ENCODE measurements at places on chromosomes 3 and 15.

- no peak for DNase-seq
Measured at GRCh38 chr3:157149136-157149696, 10.7 kb downstream of the CCNL1 start.

GRCh38 chr15:65979316-65979715 is 110.0 kb downstream of the RAB11A start:
- no peak for DNase-seq

DNA sequence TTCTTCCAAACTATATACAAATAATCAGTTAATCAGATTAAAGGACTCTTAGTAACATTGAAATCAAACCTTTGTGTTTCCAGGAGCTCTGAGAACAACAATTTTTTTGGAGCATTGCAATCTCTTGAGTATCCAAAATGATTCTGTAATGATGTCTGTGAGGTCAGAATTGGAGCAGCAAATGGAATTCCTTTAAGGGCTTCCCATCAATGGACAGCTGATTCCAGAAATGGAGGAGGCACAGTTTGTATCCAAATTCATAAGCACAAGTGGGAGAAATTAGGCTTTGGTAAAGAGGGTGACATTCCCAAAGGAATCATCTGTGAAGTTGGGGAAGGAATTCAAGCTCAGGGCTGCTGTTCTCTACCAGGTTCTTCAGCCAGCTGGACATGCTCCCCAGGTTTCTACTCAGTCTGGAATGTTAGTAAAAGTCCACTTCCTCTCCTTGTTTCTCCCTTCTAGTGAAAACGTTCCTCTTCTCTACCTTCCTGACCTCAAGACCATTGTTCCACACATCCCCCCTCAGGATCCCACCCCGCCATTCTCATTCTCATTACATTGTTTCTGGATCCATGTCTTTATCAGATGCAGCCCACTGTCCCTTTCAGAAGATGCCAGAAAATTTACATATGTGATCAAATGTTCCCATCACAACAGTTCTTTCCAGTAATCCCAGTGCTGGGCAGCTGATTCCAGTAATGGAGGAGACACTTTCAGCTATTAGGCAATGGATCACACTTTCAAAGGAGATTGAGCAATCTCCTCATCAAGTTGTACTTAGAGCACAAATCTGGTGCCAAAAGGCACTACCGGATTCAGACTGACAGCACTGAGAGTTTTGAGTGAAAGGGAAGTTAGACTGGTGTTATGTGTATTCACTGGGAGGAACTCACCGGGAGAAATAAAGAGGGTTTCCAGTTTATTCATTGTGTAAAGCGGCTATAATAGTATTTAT is 391.3 kb upstream of the TPRG1 start:
- DNase-seq: no peak

GRCh38 chr3:66723231-66723630 is 222.4 kb upstream of the LRIG1 start:
- no peak for DNase-seq

GRCh38 chr3:26963361-26963743 is 340.8 kb downstream of the LRRC3B start:
- no peak for DNase-seq

GRCh38 chr3:23533996-23534395 is 271.8 kb upstream of the UBE2E1 start:
- no peak for DNase-seq

- DNase-seq: no peak
Measured at GRCh38 chr3:61819861-61820260, 258.5 kb downstream of the PTPRG start.

GRCh38 chr3:71962561-71963240 is 177.8 kb upstream of the PROK2 start:
- no peak for DNase-seq

DNA sequence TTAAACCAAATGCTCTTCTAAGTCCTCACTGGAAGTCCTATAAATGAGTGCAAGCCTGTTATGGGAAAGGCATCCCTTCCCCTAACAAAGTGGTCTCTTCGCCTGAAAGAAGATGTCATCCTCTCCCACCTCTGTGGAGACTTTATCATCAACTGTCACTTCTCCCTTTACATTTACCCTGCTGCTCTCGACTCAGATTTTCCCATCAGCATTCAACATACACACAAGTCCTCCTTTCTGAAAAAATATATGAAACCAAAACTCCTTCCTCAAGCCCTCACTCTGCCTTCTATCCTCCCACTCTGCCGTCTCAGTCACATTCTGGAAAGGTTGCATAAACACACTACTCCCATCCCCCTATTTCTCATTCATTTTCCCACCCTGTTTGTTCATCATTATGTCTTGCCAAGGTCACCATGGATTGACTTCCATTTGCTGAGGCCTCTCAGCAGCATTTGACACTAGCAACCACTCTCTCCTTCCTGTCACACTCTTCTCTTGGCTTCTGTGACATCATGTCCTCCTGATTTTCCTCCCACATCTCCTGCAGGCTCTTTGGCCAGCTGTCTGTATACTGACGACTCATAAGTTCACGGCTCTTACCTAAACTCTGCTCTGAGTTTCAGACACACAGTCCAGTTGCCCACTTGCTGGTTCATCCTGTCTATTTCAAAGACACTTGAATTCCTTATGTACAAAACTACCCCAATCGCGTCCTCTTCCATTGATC is 70.3 kb upstream of the SMAD3 start:
- no peak for DNase-seq

DNA sequence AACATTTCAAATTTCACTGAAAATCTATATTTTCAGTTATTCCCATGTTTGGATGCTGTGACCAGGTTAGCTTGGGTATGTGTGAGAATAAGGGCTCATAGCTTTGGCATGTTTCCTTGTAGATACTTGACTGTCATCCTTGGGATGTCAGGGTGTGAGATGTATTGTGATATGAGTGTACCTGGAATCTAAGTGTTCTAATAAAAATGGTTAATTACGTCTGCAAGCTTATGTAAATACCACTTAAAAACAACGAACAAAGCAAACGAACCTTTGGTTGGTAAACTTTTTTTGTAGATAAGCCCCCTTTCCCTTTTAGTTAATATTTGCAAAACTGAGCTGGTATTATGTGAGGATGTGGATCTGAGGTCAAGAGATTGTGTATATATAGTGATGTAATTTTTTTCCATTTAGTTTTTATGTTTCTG is 63.5 kb downstream of the FNDC3B start:
- no peak for DNase-seq

- no peak for DNase-seq
Measured at GRCh38 chr3:74000725-74001124, 376.0 kb upstream of the PDZRN3 start.

Measured in NCI-H1436 treated with DMSO at 0.1 percent for 48 hours (cell line).